ENCODE measurements at places on chromosomes 7 and 10.
A peak's percentile ranks its signal among the peaks of the same experiment; 100 is the strongest.

GRCh38 chr10:126111516-126111915, 215.2 kb downstream of the FANK1 start:
- no peak for DNase-seq
- peaks cover 3% of the 10 kb centered on the region for H3K36me3 ChIP-seq
- H3K27me3 ChIP-seq: peaks cover 16% of the 10 kb centered on the region
- no peak overlapping the region for H3K27ac ChIP-seq
- H3K4me3 ChIP-seq: no peak overlapping the region
- no peaks in the 10 kb centered on the region for H3K4me1 ChIP-seq

DNA sequence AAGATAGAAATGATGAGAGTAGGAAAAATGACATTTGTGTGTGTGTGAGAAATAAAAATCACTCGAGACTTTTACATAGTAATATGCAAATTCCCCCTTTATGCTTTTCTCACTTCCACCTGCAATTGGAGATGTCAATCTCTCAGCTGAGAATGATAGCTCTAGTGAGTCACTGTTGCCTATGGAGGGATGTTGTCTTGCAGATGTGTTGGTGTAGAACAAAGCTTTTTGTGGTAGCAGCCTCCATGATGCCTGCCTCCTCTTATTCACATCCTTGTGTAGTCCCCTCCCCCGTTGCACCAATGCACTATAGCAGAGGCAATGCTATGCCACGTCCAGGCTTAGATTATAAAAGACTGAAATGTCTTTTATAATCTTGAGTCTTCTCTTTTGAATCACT, 33.8 kb downstream of the SPAG6 start:
- peaks cover 16% of the 10 kb centered on the region for H3K27me3 ChIP-seq
- no peak overlapping the region for H3K4me3 ChIP-seq
- H3K4me1 ChIP-seq: peaks cover 3% of the 10 kb centered on the region
- no peak for DNase-seq
- H3K27ac ChIP-seq: no peak overlapping the region

- no peak overlapping the region for H3K27ac ChIP-seq
- H3K36me3 ChIP-seq: no peaks in the 10 kb centered on the region
- H3K27me3 ChIP-seq: peaks cover 11% of the 10 kb centered on the region
These were observed 340.3 kb downstream of the FRMD4A start for GRCh38 chr10:13990392-13990805.

GRCh38 chr10:119273413-119273812, 66.0 kb downstream of the GRK5 start:
- H3K27me3 ChIP-seq: no peaks in the 10 kb centered on the region
- no peak overlapping the region for H3K4me3 ChIP-seq
- no peak for DNase-seq
- H3K4me1 ChIP-seq: peaks cover 40% of the 10 kb centered on the region
- peaks cover 36% of the 10 kb centered on the region for H3K36me3 ChIP-seq

DNA sequence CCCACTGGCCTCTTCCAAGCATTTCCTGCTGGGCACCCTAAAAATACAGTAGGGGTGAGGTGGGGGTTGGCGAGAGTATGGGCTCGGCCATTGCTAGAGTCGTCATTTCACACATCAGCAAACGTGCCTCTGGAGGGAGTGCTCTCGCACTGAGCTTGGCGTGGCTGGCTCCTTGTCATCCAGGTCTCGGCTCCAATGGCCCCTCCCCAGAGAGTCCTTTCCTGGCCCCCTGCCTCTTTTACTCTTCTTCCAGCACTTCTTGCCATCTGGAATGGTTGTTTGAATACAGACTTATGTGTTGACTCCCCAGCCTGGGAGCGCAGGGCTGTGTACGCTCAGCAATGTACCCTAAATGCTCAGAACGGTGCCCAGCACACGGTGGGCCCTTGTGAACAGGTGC, 18.8 kb downstream of the UNC5B start:
- peaks cover 5% of the 10 kb centered on the region for H3K27me3 ChIP-seq
- no peak overlapping the region for H3K4me3 ChIP-seq
- no peak for DNase-seq
- no peak overlapping the region for H3K27ac ChIP-seq
- no peaks in the 10 kb centered on the region for H3K4me1 ChIP-seq
- H3K36me3 ChIP-seq: no peaks in the 10 kb centered on the region

DNA sequence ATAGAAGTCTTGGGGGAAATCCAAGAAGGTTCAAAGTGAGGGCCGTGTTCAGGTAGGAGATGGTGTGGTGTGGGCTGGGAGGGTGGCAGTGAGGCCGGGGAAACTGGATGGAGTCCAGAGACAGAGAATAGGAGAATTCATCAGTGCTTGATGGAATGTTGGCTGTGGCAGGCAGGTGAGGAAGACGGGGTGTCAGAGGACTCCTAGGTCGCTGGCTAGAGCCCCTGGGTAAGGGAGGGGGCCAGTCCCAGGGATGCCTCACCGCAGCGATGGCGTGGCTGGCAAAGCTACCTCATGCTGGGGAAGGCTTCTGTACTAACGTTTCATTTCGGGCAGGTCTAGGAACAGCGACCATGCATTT, 373.0 kb downstream of the RPS24 start:
- peaks cover 61% of the 10 kb centered on the region for H3K27me3 ChIP-seq
- H3K4me1 ChIP-seq: peaks cover 6% of the 10 kb centered on the region
- no peak for DNase-seq

- DNase-seq: no peak
- H3K27me3 ChIP-seq: no peaks in the 10 kb centered on the region
- H3K4me3 ChIP-seq: no peak overlapping the region
- H3K36me3 ChIP-seq: no peaks in the 10 kb centered on the region
- no peak overlapping the region for H3K27ac ChIP-seq
These were observed 668.5 kb upstream of the GALNT17 start for GRCh38 chr7:70463352-70463938.

GRCh38 chr7:21364801-21365271, 63.0 kb upstream of the SP4 start:
- no peak overlapping the region for H3K27ac ChIP-seq
- peaks cover 20% of the 10 kb centered on the region for H3K4me1 ChIP-seq
- no peak overlapping the region for H3K4me3 ChIP-seq

DNA sequence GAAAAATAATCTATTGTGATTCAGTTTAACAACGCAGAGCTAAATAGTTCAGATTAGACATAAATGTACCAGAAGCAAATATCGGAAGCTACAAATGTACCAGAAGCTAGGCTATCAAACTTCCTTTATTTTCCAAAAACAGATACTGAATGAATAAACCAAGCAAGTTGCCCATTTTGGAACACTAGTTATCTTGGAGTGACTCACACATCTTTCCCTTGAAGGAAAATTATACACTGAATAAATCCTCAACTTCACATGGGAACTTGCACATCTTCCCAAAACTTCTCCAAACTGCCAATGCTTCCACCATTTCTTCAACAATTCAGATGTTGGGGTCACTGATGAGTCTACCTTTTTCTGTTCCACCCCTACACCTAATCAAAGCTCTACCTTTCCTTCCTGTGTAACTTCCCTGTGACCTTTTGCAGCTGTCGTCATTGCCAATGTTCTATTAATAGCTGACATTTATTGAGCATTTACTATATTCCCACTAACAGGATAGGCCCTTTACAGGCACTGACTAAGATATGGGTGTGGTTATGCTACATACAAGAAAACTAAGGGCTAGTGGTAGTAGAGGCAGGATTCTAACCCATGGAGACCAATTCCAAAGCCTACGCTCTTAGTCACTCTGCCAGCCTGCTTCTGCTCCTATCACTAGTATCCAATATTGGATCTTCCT, 22.7 kb downstream of the RELN start:
- no peak overlapping the region for H3K27ac ChIP-seq
- DNase-seq: no peak
- no peaks in the 10 kb centered on the region for H3K36me3 ChIP-seq
- no peaks in the 10 kb centered on the region for H3K27me3 ChIP-seq
- H3K4me3 ChIP-seq: no peak overlapping the region
- no peaks in the 10 kb centered on the region for H3K4me1 ChIP-seq

DNA sequence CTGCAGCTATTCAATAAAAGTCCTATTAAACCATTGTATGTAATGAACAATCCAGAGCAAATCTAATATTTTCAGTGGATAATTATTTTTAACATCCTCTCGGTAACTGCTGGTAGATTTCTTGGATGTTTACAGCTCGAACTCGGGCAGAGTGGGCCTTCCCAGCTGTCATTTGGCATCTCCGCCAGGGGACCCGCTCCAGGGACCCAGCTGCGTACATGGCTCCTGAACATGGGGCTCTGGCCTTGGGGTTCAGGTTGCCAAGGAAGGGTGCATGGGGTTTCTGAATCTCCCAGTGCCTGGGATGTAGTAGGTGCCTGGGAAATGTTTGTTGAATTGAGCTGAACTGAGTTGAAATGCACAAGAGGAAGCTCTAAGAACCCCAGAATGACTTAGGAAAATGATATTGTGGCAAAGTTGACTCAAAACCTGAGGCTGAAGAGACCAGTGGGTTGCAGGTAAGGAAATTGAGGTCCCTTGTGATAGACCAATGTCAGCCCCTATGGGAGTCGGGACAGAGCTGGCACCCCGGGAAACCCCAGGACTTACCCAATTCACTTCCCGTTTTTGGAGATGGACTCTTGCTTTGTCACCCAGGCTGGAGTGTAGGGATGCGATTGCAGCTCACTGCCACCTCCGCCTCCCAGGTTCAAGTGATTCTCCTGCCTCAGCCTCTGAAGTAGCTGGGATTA, 228.4 kb downstream of the CUX1 start:
- peaks cover 7% of the 10 kb centered on the region for H3K4me1 ChIP-seq
- H3K36me3 ChIP-seq: no peaks in the 10 kb centered on the region
- no peaks in the 10 kb centered on the region for H3K27me3 ChIP-seq
- no peak for DNase-seq
- no peak overlapping the region for H3K4me3 ChIP-seq

DNA sequence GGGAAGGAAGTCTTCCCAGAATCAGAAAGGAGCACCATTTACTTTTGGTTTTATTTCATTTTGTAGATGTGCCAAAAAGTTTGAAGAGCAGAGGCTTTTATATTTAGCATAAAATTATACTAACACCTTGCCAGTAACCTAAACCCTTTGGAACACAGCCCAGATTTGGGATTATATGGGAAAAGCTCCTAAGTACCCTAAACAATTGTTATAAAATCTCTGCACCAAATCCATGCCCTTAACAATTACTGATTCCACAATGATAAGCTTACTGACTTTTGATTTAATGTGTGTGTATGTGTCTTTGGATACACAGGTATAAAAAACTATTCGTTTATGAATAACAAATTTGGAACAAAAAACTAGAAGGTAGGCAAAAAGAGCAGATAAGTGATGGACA, 39.0 kb upstream of the TMEM229A start:
- no peaks in the 10 kb centered on the region for H3K36me3 ChIP-seq
- H3K27ac ChIP-seq: no peak overlapping the region
- H3K4me3 ChIP-seq: no peak overlapping the region
- H3K4me1 ChIP-seq: no peaks in the 10 kb centered on the region
- no peaks in the 10 kb centered on the region for H3K27me3 ChIP-seq

DNA sequence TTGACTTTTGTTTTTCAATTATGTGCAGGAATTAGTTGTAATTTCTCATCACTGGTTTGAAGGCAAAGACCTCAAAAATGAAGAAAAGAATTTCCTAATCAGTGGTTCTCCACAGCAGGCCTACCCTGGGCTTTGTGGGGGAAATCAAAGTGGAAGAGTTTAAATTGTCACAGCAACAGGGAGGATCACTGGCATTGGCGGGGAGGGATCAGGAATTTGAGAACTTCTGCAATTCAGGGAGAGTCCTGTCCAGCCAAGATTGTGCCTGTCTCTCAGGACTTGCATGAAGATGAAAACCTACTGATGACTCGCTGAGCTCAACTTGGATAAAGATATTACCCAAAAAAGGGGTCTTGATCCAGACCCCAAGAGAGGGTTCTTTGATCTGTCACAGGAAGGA, 70.1 kb downstream of the HACD1 start:
- H3K27me3 ChIP-seq: no peaks in the 10 kb centered on the region
- H3K4me3 ChIP-seq: no peak overlapping the region
- H3K27ac ChIP-seq: no peak overlapping the region
- no peak for DNase-seq
- H3K4me1 ChIP-seq: peaks cover 3% of the 10 kb centered on the region

- peaks cover 27% of the 10 kb centered on the region for H3K4me1 ChIP-seq
- H3K27me3 ChIP-seq: no peaks in the 10 kb centered on the region
- peak overlapping the region; percentile 67 for H3K27ac ChIP-seq
These were observed 134.3 kb downstream of the GRK5 start for GRCh38 chr10:119341459-119342301.

- H3K27me3 ChIP-seq: peaks cover 9% of the 10 kb centered on the region
- no peak overlapping the region for H3K4me3 ChIP-seq
- no peak overlapping the region for H3K27ac ChIP-seq
- DNase-seq: no peak
These were observed 61.9 kb downstream of the FAM171A1 start for GRCh38 chr10:15309221-15309620.

GRCh38 chr10:241451-241850, 106.2 kb downstream of the ZMYND11 start:
- H3K4me1 ChIP-seq: peaks cover 15% of the 10 kb centered on the region
- no peak overlapping the region for H3K27ac ChIP-seq
- no peaks in the 10 kb centered on the region for H3K27me3 ChIP-seq

DNA sequence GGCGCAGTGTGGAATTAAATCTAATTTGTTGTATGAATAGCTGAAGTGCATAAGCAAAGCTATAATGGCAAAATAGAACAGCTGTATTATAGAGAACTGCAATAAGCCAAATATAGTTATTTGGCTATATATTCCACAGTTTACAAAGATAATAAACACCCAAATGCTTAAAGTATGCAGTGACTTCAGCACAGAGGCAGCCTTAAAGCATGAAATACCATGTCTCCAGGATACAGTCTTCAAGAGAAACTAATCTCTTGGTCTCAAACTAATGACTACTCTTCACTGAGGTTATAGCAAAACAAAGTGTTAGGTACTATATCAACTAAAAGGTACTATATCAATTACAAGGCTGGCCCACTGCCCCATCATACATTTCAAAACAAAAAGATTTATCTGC, 48.0 kb downstream of the NT5C2 start:
- peaks cover 15% of the 10 kb centered on the region for H3K4me1 ChIP-seq
- H3K27ac ChIP-seq: no peak overlapping the region
- no peak overlapping the region for H3K4me3 ChIP-seq
- no peak for DNase-seq
- H3K36me3 ChIP-seq: peaks cover 14% of the 10 kb centered on the region

DNA sequence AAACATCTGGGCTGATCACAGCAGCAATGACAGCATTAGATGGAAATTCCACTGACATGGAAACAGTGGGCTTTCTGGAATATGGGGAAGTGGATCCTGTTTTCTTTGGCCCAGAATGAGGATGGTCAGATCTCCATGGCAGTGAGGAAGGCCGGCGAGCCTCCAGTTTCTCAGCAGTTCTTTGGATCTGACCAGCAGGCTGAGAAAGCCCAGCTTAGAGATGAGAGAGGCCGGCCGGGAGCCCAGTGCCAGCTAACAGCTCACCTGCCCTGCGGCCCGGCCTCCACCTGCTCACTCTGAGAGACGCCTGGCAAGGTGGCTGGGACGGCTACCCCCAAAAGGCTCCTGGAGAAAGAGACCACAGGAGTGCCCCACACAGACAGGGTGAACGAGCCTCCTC, 24.2 kb downstream of the GPER1 start:
- H3K4me1 ChIP-seq: no peaks in the 10 kb centered on the region
- peaks cover 7% of the 10 kb centered on the region for H3K36me3 ChIP-seq
- DNase-seq: no peak
- no peak overlapping the region for H3K27ac ChIP-seq
- no peak overlapping the region for H3K4me3 ChIP-seq

GRCh38 chr10:31549896-31550295, 230.9 kb downstream of the ZEB1 start:
- H3K27me3 ChIP-seq: peaks cover 17% of the 10 kb centered on the region
- no peaks in the 10 kb centered on the region for H3K4me1 ChIP-seq
- no peak overlapping the region for H3K4me3 ChIP-seq
- DNase-seq: no peak

- peaks cover 38% of the 10 kb centered on the region for H3K4me1 ChIP-seq
- peak overlapping the region; percentile 94 for H3K4me3 ChIP-seq
- H3K27me3 ChIP-seq: no peaks in the 10 kb centered on the region
- no peak for DNase-seq
- peaks cover 14% of the 10 kb centered on the region for H3K36me3 ChIP-seq
These were observed 479 bp downstream of the PNPLA8 start for GRCh38 chr7:108525327-108525984.
